ENCODE measurements at places on chromosomes 11 and 22.

DNA sequence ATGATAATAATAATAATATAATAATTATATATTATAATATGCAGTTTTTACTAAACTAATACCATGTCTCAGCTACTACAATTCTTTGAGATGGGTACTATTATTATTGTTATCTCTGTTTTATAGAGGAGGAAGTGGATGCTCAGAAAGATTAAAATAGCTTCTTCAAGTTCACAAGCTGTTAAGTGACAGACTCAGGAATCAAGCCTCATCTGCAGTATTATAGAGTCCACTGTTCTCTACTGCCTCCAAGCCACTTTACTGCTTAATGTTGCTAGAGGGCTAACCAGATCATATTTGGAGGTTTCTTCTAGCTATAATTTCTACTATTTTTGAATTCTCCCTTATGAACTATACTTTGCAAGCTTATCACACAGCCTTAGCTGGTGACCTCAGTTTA is 62.7 kb downstream of the CSTPP1 start:
- no peak for DNase-seq

DNA sequence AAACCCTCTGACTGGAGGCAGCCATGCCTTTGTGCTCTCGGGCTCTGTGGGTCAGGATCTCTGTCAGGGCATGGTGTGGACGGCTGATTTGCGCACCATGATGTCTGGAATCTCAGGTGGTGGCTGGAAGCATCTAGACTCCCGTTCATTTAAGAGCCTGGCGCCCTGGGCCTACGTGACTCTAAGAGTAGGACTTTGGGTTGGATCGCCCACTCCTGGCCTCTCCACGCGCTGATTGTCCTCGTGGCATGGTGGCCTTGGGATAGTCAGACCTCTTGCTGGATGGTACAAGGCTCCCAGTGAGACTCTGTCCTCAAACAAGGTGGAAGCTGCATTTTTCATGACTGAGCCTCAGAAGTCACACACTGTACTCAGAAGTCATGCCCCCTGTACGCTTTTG is 224.3 kb downstream of the TBC1D22A start:
- no peak for DNase-seq

- DNase-seq, result no peak
Measured at GRCh38 chr11:83120327-83120726, 36.6 kb upstream of the PCF11 start.

GRCh38 chr11:80733361-80733760 is 1292.5 kb upstream of the TENM4 start:
- DNase-seq, result no peak

DNA sequence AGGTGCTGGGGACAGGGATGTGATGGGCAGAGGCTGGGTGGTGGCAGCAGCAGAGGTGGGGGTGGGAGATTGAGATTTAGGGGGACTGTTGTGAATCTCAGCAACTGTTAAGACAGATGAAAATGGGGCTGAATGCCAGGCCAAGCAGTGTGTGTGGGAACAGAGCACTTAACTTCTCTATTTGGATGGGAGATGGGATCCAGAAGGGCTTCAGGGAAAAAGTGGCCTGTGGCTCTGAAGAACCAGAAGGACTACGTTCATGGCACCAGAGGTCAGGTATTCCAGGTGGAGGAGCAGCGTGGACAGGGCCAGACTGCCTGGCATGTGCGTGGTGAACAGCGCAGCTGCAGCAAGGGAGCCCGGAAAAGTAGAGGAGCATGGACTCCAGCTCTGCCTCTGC is 82.6 kb upstream of the SYT13 start:
- DNase-seq, result no peak

GRCh38 chr11:86119906-86120305 is 51.0 kb upstream of the PICALM start:
- no peak for DNase-seq

DNA sequence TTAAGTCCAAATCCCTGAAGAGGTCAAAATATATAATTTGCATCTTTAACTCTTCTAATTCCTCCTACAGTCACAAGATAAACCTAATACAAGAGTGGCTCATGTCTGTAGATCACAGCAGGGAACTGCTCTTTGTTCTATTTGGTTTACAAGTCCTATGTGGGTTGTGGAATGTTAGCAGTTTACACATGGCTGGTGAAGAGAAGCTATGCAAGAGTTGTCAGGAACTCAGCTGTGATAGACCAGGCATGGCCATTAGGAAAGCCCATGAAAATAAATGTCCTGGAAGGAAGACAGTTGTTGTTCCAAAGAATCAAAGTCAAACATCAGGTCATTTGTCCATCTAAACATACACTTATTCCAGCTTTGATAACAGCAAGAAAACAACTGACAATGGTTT is 312.4 kb upstream of the PITPNB start:
- no peak for DNase-seq

- no peak for DNase-seq
Measured at GRCh38 chr11:58693026-58693425, 38.7 kb downstream of the GLYAT start.

DNA sequence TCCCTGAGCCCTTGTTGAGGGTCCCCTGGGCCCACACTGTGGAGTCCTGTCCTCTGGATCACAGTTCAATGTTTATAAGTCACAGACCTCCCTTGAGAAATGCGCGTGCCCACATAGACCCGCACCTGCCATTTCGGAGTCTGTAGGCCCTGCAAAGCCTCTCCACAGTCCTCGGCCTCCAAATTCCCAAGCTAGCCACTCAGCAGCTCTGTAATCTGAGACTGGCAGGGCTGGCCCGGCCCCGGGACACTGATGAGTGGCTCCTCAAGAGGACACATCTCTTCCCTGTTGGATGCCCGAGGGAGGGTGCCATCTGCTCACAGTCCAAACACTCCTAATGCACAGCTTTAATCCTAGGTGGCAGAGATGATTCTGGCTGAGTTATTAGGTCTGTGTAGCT is 39.1 kb downstream of the B3GAT1 start:
- DNase-seq, result no peak

GRCh38 chr22:26648011-26648497 is 9.3 kb upstream of the MIAT start:
- no peak for DNase-seq

GRCh38 chr11:64814712-64815187 is 4.4 kb upstream of the MEN1 start:
- no peak for DNase-seq

DNA sequence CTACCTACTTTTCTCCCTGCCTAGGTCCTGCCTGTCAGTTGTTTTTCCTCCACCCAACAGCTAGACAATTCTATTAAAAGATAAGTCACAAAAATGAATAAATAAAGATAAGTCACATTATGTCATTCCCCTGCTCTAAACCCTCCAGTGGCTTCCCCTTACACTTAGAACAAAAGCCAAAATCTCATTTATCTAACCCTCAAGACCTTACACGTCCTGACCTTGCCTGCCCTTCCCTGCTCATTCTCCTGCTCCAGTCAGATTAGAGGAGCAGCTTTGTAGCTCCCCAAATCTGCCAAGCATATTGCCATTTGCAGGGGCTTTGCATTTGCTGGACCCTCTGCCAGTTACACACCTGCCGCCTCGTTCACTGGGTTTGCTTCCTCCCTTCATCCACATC is 16.7 kb downstream of the KREMEN1 start:
- no peak for DNase-seq

DNA sequence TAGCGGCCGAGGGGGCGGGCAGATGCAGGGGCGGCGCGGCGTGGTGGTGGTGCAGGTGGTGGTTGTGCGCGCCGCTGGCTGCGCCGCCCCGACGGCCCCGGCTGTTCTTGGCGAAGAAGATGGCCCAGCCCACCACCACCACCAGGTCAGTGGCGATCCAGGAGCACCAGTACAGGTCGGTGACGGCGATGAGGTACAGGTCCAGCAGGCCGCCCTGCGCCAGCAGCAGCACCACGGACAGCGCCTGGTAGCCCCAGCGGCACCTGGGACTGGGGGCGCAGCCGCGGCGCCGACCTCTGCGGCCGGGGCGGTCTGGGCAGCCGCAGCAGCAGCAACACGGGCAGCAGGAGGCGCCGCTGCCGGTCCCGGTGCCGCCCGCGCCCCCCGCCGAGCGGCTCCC is 879 bp downstream of the TMEM121B start:
- DNase-seq, result no peak

- no peak for DNase-seq
Measured at GRCh38 chr22:40477683-40478337, 107.4 kb downstream of the SGSM3 start.

- DNase-seq, result no peak
Measured at GRCh38 chr22:31119026-31119717, 3.6 kb upstream of the INPP5J start.

DNA sequence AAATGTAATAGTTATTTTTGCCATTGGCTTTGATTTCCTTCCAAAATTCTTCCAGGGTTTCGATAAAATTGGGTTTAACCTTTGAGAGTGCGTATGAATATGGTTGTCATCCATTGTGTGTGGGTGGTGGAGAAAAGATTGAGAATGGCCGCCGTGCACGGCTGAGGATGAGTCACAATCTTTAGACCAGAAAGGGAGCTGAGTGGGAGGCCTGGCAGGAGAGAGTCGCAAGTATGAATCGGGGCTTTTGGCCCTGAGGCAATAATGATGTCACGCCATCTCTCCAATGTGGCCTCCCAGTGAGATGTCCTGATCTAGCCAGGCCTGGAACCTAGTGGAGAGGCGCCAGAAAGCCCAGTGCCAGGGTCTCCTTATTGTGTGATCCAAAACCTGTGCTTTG is 33.1 kb upstream of the SMPD1 start:
- no peak for DNase-seq

GRCh38 chr11:132054822-132055221 is 684.4 kb downstream of the NTM start:
- no peak for DNase-seq

GRCh38 chr11:77517226-77517625 is 43.3 kb upstream of the PAK1 start:
- DNase-seq, result no peak

GRCh38 chr11:117861151-117862018 is 15.1 kb downstream of the FXYD6 start:
- DNase-seq, result no peak

DNA sequence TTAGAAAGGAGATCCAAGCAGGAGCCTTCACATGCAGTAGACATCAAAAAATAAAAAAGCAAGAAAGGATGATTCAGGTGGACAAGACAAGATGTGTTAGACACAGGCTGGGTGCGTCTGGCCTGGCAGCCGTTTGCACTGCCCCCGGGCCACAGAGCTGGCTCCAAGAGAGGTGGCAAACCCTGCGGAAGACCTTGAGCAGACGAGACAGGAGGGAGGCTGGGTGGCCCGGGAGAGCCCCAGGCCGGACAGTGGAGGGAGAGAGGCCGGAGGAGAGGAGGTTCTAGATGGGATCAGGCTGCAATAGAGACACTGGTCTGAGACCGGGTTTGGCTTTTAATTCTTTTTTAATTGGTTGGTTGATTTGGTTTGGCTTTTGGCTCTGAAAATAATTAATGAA is 69.6 kb upstream of the TTLL12 start:
- DNase-seq, result no peak

DNA sequence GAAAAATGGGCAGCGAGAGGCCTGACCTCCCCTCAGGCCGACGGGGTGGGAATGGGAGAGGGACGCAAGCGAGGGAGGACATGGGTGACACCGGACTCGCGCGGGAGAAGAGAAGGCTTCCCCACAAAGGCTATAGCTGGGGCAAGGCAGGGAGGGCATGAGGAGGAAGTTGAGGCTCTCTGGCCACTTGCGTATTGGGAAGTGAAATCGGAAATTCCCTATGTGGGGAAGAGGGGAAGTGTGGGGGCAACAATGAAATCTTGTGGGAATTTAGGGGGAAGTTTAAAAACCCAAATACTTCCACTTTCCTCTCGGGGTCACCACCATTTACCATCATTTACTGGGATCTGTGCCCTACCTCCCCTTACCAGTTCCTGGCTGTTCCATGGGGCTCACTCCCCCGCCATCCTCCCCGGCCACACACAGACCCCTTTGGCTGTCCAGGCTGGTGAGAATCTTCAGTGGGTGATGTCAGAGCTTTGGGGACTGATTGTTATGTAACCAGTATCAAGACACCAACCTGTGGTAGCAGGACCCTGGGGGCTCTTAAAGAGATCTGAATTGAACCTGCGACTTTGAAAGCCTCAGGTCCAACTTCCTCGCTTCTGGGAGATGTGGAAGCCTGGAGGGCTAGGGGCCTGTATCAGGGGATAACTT is 951 bp upstream of the EHD1 start:
- DNase-seq, result no peak

DNA sequence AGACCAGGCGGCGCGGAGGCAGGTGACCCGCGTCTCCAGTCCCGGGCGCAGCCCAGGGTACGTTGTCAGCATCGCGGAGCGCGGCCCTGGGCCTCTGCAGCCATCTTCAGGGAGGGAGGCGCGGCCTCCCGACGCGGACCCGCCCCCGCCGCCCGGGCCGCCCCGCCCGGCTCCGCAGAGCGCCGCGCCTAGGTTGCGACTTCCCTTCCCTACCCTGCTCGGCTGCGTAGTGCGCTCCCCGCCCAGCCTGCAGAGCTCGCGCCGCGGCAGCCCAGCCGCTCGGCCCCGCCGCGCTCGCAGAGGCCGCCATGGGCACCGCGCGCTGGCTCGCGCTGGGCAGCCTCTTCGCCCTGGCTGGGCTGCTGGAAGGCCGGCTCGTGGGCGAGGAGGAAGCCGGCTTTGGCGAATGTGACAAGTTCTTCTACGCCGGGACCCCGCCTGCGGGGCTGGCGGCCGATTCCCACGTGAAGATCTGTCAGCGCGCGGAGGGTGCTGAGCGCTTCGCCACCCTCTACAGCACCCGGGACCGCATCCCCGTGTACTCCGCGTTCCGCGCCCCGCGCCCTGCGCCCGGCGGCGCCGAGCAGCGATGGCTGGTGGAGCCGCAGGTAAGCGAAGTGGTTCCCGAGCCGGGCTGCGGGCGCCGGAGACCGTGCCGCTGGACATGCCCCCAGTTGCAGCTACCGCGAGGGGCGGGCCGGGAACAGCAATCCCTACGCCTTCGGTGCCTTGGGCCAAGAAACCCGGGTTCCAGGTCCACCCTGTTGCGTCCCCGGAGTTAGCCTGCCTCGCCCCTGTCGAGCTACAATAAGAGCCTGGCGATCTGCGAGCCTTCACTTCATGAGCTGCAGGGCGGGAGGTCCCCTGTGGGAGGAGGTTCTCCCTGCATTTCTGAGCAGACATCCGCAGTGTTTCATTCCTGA is at the start of gene ENDOD1:
Gene ENDOD1 (plus strand): TSS at position 227 of the 923 bp plus-strand sequence. CDS start 82 bp downstream, at position 309.
- DNase-seq, result no peak

GRCh38 chr11:17692931-17693330 is 26.4 kb upstream of the MYOD1 start:
- no peak for DNase-seq

DNA sequence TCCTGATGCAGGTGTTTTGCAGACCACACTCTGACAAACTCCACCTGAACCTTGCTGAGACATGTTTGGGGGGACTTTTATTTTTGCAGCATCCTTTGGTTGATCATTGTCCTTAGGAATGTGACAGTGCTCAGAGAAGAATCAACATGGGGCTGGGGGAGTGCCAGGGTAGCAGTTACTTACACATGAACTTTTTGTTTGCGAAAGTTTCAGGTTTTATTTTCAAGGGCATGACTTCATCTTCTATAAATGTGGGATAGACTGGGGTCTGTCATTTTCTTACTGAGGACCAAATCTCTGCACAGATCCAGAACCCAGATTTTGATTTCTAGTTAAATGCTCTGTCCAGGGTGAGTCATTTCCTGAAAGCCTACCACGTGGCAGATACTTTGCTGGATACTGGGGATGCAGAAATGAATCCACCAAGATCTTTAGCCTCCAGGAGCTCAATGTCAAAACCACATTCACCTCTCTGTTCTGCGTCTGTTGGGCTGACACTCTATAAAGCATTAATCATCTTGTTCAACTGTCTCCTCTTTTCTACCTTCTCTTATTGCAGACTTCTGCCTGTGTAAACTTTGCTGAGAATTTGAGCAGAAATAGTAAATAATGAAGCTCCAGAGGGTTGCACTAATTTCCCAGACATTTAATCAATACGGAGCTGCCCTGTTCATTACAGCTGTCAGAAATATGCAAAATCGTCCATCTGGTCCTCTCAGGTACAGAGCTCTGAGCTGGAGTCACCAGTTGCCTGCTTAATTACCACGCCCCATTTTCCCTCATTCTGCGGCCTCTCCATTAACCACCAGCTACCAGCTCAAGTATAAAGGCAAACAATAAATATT is 387.9 kb downstream of the MIAT start:
- no peak for DNase-seq
